Aortic smooth muscle cell (primary cell): ENCODE measurements at places on chromosomes 7 and 10. TPM values are rescaled to one million over a fixed set of nuclear protein-coding genes. Genes with fewer than 3 reads are reported as not detected.

OR13A1 gene
- total RNA-seq, result under 0.01 TPM in 1 of 2 replicates, not detected in the other

AKR1C2 gene
- 30.5 and 71.3 TPM in 2 replicates for total RNA-seq

SLC13A4 gene
- total RNA-seq, result 1.6 and 2.3 TPM in 2 replicates

CD36 gene
- under 0.01 and 0.13 TPM in 2 replicates for total RNA-seq

EXOSC1 gene
- total RNA-seq, result 27.9 and 32.0 TPM in 2 replicates
